Dermis microvascular lymphatic vessel endothelial cell (primary cell): ENCODE measurements at places on chromosomes 5 and 9. TPM values are rescaled to one million over a fixed set of nuclear protein-coding genes. Genes with fewer than 3 reads are reported as not detected.

Gene RPL7A
- 1,768 and 1,981 TPM in 2 replicates for total RNA-seq

- no peak for DNase-seq
Observed at GRCh38 chr9:93708289-93708986, 132.1 kb downstream of the PHF2 start.

- no peak for DNase-seq
Observed at GRCh38 chr5:57738301-57738700, 255.7 kb upstream of the ACTBL2 start.

Gene CTXN3
- not detected in 2 replicates for total RNA-seq

DNA sequence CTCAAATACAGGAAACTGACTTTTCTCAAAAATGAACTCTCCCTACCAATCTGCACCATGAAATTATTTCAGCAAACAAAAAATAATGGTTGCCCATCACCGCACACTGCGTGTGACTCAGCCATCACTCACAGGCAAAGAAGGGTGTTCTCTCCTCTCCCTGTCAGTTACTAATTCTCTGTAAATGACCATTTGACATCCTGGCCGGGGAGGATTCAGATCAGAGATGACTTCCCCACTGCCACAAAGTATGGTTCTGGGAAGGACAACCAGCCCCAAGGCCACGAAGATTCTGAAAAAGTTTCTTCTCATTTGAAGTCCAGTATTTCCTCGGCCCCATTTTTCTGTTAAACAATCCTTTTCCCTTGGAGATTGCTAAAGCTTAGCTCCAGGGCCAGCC, 199.4 kb downstream of the AUH start:
- DNase-seq, result no peak
